ENCODE measurements at places on chromosomes 16 and 17.

DNA sequence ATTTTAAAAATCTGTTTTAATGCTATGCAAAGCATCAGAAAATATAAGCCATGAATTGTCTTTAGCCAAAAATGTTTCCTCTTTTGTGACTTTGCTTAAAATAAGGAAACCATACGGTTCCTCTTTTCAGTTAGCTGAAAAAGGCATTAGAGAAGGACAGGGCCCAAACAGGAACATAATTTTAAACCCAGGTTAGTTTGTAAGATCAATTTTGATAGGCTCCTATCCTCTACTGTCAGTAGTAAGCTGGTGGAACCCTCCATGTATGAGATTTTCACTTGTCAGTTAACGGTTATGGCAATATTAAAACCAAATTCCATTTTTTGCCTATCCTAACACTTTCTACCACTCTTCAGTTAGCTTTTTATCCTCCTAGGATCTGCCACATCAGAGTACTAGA lies 4.3 kb downstream of the EVI2B start:
- no peak for DNase-seq

DNA sequence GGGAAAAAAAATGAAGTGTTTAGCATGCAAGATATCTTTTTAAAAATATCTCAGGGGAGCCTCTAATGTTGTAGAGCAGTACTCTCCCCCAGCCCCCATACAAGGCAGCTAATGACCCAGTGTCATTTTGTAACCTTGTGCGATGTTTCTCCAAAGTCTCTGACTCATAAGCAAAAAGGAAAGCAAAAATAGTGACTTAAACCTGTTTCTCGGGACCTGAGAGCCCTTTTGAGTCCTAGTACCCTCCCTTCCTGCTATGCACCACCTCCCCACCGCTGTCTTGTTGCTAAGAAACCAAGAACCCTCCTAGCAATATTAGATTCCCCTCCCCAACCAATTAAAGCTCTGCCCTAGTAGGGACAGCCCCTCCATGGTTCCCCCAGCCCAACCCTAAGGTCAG lies 2.8 kb downstream of the MYCBPAP start:
- DNase-seq: no peak

GRCh38 chr17:78748048-78748729 lies 33.9 kb downstream of the CYTH1 start:
- no peak for DNase-seq

DNA sequence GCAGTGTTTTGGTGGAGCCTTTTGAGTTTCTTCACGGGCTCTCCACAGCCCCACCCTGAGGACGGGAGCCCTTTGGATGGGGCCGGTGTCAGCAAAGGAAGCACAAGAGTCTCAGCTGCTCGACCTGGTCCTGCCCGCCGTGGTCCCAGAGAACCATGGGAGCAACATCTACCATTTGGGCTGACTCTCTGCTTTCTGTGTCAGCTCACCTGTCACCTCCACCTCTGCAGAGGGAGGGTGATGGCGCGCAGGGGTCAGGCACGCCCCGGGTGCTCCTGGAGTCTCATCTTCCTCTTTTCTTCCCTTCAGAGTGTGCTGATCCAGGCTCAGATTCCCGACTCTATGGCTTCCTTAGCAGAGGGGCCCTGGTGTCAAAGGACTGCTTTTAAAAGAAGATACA lies 171.7 kb downstream of the LAT start:
- no peak for DNase-seq

- DNase-seq: no peak
Measured at GRCh38 chr17:72838581-72838980, 253.9 kb downstream of the SLC39A11 start.

DNA sequence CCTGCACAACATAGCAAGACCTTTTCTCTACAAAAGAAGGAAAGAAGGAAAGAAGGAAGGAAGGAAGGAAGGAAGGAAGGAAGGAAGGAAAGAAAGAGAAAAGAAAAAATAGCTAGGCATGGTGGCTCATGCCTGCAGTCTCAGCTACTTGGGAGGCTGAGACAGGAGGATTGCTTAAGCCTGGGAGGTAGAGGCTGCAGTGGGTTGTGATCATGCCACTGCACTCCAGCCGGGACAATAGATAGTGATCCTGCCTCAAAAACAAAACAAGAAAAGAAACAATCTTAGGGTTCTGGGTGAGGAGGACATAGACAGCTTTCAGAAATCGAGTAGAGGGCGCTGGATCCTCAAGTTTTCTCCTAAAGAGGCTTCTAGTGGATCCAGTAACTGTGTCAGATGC lies 59.7 kb upstream of the CLEC3A start:
- no peak for DNase-seq

GRCh38 chr17:55605705-55606487 lies 94.6 kb upstream of the SMIM36 start:
- no peak for DNase-seq

DNA sequence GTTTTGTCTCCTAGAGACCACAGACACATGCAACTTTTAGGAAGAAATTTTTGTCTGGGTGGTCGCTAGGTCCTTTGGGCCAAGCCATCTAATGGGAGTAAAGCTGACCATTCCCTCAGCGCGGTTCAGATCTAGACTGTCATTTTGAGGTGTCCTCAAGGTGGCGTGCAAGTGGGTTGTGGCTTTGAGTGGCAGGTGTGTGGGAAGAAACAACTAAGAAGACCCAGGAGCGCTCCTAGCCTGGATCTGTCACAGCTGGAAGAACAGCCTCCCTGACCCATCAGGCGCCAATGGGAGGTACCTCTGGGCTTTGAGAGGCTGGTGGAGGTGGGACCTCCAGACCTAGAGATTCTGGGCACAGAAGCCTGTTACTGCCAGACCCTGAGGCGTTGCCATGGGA lies 645.1 kb downstream of the KCNJ18 start:
- no peak for DNase-seq

- no peak for DNase-seq
Measured at GRCh38 chr17:74805591-74805991, 29.4 kb upstream of the NAT9 start.

DNA sequence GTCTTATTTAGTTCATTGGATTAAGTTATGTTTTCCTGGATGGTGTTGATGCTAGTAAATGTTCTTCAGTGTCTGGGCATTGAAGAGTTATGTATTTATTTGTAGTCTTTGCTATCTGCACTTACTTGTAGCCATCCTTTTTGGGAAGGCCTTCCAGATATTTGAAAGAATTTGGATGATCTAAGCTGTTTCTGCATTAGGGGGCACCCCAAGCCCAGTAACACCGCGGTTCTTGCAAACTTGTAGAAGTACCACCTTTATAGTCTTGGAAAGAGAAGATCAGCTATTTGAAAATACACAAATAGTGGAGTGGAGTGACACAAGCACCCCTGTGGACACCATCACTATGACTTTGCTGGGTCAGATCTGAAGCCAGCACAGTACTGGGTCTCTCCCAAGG lies 175.9 kb upstream of the KIF2B start:
- DNase-seq: no peak

DNA sequence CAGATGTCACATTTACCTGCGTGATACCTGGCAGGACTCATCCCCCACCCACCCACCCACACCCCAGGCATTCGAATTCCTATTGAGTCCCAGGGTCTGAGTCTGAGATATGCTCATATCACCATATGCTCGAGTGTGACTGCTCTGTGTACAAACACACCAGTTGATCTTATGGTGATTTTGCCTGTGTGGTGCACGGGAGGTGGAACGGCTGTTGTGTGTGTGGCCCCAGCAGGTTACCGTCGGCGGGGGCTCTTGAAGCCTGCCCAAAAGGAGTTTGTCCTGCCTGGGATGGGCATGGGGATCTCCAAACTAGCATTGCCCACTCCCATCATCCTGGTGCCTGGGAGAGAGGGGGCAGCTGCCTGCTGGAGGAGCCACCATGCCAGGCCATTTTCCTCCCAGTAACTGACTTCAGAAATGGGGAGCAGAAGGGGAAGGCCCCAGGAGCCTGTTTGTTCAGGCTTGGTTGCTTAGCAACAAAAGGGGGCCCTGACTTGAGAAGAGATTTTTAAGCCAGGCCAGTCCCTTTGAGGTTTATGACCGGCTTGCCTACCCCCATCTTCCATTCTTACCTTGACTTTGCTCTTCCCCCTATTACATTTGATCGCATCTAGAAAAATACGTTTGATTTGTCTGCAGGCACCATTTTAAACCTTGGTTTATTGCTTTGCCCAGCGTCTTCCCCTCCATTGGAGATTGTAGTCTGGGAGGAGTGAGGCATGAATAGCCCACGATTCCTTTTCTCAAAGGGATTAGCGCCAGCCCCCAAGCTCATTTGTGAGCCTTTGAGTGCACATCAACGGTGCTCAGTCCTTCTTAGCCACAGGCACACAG lies 217.7 kb downstream of the CCDC182 start:
- no peak for DNase-seq

DNA sequence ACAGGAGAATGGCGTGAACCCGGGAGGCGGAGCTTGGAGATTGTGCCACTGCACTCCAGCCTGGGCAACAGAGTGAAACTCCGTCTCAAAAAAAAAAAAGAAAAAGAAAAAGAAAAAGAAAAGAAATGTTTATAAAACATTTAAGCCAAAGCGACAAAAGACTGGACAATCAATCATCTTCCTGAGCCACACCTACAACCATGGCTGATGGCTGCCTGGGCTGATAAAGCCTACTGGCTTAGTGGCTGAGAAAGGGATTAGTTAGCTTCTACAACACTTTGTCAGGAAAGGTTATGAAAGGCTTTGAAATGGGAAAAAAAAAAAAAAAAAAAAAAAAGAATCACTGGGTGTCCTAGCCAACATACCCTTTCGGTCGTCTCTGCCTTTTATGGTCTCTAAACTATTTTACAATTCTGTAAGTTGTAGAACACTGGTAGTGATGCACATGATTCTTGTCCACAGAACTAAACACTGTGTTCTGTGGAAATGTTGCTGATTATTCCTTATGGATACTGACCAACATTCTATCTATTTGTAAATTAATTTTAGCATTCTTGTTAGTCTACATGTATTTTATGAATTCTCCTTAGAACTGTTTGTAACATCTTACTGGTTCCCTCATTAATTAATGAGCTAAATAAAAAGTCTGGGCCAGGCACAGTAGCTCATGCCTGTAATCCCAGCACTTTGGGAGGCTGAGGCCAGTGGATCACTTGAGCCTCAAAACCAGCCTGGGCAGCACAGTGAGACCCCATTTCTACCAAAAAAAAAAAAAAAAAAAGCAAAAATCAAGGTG lies 45.5 kb downstream of the ZZEF1 start:
- no peak for DNase-seq

DNA sequence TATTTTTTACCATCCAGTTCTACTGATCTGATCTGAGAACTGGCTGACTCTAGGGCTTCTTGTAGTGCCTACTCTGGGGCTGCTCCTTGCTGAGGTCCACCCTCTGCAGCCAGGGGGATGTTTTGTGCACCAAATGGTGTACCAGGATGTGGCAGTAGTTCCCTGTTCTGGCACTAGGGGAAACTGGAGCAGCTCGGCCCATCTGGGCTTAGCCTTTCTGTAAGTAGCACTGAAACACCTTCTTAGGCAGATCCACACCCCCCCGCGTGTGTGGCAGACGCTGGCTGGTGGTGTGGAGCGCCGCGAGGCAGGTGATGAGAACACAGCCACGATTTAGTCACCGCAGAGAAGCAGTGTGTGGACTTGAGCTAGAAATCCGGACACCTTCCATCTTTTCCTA lies 17.0 kb downstream of the DUSP14 start:
- DNase-seq: no peak

GRCh38 chr17:63475491-63476412 lies 1.1 kb upstream of the ACE start:
- DNase-seq: no peak

DNA sequence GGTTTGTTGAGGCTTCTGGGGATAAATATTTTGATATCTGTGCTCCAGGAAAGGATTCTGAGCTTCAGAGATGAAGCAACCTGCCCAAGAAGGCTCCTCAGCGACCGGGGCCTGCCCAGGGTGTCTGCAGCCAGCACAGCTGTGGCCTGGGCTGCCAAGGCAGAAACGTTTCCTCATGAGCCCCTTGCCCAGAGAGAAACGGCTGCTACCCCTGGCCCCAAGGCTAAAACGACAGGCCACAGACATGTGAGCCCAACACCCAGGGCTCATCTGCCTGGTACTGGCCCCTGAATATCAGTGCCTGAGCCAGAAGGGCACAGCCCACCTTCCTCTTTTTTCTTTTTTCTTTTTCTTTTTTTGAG lies 45.4 kb upstream of the RASD1 start:
- DNase-seq: no peak

DNA sequence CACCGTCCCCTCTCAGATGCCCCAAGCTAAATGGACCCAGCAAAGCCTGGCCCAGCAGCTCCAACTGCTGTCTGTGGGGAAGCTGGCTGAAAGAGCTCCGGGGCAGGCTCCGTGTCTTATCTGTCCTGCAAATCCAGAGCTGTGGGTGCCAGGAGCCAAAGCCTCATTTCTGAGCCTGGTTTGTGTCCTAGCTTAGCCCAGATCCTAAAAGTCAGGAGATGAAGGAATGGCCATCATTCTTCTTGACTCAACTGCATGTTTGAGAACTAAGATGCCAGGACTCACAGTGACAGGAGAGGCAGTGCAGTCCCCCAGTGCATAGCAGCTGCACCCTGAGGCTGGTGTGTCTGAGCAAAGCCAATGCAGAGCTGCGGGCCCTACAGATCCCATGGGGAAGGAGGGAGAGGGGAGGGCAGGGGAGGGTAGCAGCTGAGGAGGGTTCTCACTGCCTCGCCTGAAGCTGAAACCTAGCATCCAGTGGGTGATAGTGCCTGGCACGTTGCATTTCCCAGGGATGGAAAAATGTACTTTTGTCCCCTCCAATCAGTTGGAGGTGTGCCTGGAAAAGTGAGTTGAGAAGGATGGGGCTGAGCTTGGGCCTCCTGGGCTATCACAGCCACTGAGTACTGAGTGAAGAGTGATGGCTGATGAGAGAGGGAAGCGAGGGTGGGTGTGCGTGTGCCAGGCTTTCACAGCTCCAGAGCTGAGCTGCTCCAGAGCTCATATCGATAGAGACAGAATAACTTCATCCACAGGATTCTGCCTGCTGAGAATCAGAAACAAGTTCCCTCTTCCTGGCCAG lies 24.5 kb upstream of the CD300E start:
- DNase-seq: no peak

- DNase-seq: no peak
Measured at GRCh38 chr16:84677017-84677803, 22.6 kb upstream of the USP10 start.

- no peak for DNase-seq
Measured at GRCh38 chr16:88349903-88350900, 32.6 kb upstream of the ZNF469 start.

- no peak for DNase-seq
Measured at GRCh38 chr17:33126086-33126485, 134.4 kb downstream of the SPACA3 start.

GRCh38 chr17:77839698-77840512 lies 118.6 kb upstream of the TNRC6C start:
- no peak for DNase-seq
